ENCODE measurements at places on chromosomes 3 and 15.

- no peaks in the 10 kb centered on the region for H3K27me3 ChIP-seq
- no peak for DNase-seq
- no peaks in the 10 kb centered on the region for H3K4me1 ChIP-seq
- no peak overlapping the region for H3K4me3 ChIP-seq
Observed at GRCh38 chr3:25962255-25962654, 172.4 kb downstream of the OXSM start.

DNA sequence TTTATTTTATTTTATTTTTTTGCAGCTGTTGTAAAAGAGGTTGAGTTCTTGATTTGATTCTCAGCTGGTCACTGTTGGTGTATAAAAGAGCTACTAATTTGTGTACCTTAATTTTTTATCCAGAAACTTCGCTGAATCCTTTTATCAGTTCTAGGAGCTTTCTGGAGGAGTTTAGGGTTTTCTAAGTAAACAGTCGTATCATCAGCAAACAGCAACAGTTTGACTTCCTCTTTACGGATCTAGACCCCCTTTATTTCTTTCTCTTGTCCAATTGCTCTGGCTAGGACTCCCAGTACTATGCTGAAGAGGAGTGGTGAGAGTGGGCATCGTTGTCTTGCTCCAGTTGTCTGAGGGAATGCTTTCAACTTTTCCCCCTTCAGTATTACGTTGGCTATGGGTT, 165.8 kb upstream of the KCNMB2 start:
- no peak for DNase-seq
- no peak overlapping the region for H3K4me3 ChIP-seq
- H3K4me1 ChIP-seq, result no peaks in the 10 kb centered on the region

DNA sequence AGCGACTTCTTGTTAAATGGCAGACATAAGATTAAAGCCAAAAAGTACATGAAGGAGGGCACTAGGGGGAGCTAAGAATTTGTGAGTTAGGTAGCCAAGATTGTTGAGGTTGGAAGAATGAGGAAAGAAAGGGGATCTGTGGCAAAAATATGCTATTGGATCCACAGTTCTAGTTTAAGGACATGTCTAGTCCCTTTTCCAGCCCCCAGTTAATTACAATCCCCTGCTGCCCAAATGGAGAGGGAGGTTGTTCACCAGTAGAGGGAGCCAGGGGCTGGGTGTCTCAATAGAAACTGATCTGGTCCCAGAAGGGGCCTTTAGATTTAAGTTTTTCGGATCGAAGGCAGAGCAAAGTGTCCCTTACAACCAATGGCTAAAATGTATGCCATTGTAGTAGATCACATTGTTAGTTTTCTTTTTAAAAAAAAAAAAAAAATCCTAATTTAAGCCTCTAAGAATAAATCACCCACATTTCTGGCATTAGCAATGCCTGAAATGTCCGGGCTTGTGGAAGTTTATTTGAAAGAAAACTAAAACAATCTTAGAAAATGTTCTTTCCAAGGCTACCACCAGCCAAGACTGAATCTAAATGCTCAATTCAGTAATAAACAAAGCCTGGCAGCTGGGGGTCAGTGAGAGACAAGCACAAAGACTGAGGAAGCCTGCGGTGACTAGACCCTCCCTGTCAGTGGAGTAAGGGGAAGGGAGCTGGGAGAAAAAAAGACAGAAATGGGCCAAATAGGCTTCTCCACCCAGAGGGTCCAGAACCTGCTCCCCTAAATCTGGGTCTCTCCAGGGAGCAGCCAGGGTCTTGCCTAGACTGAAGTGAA, 7.1 kb downstream of the COL8A1 start:
- no peaks in the 10 kb centered on the region for H3K36me3 ChIP-seq
- H3K4me3 ChIP-seq, result no peak overlapping the region
- H3K27me3 ChIP-seq, result no peaks in the 10 kb centered on the region
- H3K4me1 ChIP-seq, result no peaks in the 10 kb centered on the region
- no peak overlapping the region for H3K27ac ChIP-seq

DNA sequence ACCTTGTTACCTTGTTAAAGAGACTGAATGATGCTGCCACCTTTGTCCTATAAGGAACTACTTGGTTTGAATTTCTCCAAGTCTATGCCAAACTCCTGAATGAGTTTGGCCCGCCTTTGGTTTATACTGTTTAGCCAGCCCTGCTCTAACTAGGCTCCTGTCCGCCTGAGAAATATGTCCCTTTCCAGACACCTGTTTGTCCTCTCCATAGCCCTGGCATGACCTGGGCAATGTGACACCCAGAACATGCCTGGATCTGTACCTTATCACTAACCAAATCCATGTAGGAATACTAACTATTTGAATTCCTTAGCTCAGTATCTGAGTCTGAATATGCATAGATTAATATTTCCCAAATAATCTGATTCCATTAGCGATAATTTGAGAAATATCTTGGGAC, 24.4 kb upstream of the TMC3 start:
- no peaks in the 10 kb centered on the region for H3K36me3 ChIP-seq
- DNase-seq, result no peak
- H3K4me3 ChIP-seq, result no peak overlapping the region
- H3K27ac ChIP-seq, result no peak overlapping the region
- no peaks in the 10 kb centered on the region for H3K27me3 ChIP-seq

GRCh38 chr15:53875139-53875538, 103.1 kb upstream of the UNC13C start:
- DNase-seq, result no peak
- H3K36me3 ChIP-seq, result no peaks in the 10 kb centered on the region
- H3K4me3 ChIP-seq, result no peak overlapping the region
- H3K27ac ChIP-seq, result no peak overlapping the region

- DNase-seq, result no peak
- H3K27ac ChIP-seq, result no peak overlapping the region
- H3K4me1 ChIP-seq, result no peaks in the 10 kb centered on the region
Observed at GRCh38 chr15:81897057-81897677, 148.7 kb downstream of the MEX3B start.

GRCh38 chr3:196081002-196081833, 672 bp downstream of the TFRC start:
- DNase-seq, result peak; percentile 72
- peaks cover 40% of the 10 kb centered on the region for H3K36me3 ChIP-seq
- peak overlapping the region; percentile 98 for H3K4me3 ChIP-seq
- peaks cover 44% of the 10 kb centered on the region for H3K4me1 ChIP-seq
- peak overlapping the region; percentile 99 for H3K27ac ChIP-seq
